RWPE1 (cell line): ENCODE measurements at places on chromosomes 4 and X.
A peak's percentile ranks its signal among the peaks of the same experiment; 100 is the strongest.

DNA sequence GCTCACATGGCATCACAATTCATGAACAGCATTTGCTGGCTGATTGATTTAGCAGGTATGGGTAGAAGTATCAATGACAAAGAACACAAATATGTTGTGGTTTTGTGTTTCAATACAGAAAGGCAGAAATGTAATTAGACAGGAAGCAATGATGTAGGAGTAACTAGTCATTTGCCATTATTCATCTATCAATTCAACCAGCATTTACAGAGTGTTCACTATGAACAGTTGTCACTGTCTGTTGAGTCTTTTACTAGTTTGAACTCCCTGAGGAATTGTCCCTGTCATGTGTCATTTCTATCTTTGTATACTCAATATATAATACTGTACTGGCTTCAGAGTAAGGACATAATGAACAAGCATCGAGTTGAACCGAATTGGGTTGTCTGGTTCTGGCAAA is 51.5 kb upstream of the ARHGAP24 start:
- peak; percentile 21 for DNase-seq

GRCh38 chr4:175813204-175813603 is 1.1 kb upstream of the GPM6A start:
- DNase-seq, result no peak

GRCh38 chrX:135544338-135544948 is 24.0 kb downstream of the INTS6L start:
- no peak for DNase-seq

- no peak for DNase-seq
Measured at GRCh38 chrX:134548257-134549201, 88.6 kb downstream of the HPRT1 start.

DNA sequence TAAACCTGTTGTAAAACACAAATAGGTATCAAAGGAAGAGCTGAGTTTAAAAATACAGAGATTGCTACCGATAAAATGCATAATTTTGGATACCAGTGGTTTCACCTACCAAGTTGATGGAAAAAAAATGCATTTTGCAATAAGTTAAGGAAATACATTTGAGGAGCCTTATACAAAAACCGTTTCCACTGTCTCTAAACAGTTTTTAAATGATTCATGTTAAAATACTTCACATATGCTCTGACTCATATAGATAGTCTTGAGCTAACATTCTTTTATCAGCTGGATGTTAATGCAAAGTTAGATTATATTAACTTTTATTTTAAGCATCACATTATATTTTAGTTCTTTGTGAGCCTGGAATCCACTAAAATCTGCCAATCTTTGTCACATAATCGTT is 50.6 kb upstream of the ANKRD17 start:
- peak; percentile 33 for DNase-seq

DNA sequence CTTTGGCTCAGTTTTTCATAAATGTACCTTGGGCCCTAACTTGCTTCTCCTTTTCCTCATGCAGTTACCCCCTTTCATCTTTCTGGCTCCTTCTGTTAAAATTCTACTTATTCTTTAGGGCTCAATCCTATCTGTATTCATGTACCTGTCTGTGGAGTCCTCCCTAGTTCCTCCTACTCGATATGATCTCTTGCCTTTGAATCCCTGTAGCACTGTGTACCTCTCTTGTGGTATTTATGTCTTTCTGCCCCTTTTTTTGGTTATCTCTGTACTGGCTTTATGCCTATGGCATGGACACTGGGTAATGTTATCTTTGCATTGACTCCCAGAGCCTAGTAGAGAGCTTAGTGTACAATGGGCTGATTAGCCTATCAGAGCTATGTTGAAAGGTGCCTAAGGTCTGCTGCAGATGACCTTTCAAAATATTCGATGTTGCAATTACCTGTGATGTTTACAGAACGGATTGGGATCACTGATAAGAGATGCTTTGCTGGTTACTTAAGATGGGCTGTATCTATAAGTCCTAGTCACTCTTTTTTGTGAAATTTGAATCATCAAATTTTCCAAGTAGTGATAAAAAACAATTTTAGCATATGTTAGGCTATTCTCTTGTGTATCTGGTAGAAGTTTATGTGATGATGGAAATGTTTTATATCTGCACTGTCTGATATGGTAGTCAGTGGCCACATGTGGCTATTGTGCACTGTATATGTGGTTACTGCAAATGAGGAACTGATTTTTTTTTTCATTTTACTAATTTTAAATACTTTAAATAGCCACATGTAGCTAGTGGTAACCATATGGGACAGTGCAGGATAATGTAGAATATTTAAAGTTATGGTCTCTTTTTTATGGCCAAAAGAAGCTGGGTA is 33.5 kb downstream of the TMEM164 start:
- no peak for DNase-seq
